ENCODE measurements at places on chromosomes 2 and 18.

DNA sequence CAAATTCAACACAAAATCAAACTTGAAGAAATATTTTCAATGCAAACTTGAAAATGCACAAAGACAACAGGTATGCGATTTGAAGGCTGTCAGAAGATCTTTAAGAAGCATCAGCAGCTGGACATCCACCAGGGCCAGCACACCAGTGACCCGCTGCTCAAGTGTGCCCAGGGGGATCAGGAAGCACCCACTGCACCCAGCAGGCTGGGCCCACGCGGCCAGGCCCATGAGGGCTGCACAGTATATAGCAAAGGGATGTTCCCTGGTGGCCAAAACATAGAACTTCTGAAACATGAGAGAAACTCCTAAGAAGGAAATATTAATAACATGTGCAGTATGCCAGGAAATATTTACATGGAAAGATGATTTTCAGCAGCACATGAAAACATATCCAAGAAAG, 25.0 kb downstream of the WDFY1 start:
- DNase-seq: no peak

DNA sequence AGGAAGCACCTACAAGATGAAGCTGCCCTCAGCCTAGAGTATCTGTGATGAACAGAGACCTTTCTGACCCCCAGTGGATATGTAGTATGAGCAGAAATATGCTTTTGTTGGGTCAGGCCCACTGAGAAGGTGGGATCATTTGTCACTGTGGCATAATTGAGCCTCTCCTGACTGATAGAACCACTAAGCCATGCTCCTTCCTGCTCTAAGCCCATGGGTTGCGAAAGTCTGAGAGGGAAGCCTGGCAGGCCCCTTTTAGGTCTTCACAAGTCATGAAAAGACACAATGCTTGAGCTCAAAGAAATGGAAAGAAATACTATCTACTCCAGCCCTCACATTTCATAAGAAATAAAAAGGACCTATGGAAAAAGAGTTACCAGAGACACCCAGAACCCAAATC, 127.7 kb downstream of the TNS1 start:
- no peak for DNase-seq

DNA sequence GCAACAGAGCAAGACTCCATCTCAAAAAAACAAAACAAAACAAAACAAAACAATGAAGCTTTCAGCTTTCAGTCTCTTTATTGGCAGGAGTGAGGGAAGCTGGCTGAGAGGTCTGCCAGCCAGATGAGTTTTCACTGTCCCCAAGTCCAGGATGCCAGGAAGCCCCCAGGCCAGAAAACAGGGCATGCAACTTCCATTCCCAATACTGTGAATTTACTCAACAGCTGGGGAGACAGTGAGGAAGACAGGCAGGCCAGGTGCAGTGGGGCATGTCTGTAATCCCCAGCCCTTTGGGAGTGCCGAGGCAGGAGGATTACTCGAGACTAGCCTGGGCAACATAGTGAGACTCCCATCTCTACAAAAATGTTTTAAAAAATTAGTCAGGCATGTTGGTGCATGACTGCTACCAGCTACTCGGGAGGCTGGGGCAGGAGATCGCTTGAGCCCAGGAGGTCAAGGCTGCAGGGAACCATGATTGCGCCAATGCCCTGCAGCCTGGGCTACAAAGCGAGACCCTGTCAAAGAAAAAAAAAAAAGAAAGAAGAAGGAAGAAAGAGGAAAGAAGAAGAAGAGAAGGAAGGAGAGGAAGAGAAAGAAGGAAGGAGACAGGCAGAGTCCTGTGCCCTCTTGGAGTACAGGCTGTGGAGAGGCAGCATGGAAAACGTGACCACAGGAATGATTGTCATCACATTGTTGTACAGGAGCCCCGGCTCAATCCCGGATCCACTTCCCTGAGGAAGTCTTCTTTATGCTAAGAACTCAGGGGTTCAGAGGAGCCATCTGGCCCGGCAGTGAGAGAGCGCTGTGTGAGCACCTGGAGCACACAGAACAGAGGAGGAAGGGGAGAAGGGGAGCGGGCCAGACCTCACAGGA, 29.2 kb upstream of the POMC start:
- DNase-seq: no peak

DNA sequence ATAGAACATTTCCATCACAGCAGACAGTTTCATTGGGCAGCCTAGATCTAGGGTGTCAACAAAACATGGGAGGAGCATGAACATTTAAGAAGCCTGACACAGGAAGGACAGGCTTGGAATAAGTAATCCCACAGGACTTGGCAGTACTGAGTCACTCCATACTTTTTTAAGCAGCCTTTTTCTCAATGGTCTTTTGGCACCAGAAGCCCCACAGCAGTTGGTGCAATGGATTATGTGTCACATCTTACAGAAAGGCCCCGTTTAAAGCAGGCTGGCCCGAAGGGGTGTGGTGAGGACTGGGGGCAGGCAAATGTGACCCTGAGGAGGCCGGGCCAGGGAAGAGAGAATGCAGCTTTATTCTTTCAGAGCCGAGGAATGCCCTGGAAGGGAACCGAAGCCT, 26.6 kb downstream of the SPTBN1 start:
- DNase-seq: peak; percentile 89

DNA sequence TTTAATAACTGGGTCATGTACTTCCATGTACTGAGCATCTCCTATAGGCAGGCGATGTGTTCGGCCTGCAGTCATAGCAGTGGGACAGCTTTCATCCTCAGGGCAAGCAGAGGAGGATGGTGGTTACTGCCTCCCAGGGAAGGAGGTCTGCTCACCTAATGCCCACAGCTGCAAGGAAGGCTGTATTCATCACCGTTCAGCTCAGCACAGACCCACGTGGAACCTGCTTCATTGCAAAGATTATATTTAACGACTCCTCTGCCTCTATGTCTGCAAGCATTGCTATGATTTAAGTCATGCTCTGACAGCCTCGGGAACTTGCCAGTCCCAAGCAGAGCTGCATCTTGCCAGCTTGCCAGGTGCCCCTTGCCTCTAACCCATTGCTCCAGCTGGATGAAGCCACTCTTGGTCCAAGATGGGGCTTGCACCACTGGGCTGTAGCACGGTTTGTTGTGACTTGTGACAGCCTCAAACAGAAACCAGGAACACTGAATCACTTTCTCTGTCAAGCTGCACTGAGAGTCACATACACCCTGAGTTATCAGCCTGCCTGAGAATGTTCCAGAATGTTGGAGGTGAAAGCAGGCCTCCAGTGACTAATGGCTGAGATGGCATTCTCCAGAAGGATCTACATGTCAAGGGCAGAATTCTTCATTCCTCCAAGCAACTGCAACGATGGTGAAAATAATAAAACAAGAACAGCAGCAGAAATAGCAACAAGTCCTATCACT, 651.1 kb upstream of the ID2 start:
- DNase-seq: no peak

DNA sequence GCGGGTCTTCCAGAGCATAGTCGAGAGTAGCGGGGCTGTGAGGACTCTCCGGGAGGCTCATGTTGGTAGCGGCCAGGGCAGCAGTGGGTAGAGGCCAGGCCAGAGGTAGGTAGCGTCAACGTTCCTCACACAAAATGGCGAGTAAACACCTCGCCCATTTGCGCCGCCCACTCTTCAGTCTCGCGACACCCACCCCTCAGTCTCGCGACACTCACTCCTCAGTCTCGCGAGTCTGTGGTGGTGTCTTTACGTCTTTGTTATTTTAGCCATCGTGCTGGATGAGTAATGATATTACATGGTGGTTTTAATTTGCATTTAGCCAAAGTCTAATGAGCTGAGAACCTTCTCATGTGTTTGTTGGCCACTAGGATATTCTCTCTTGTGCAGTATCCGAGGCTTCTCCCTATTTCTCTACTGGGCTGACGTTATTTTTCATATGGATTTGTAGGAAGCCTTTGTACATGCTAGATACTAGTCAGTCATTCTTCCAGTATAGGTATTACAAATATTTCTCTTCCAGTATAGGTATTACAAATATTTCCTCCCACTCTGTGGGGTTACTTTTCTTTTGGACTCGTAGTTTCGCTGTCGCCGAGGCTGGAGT, at the start of gene TSPYL6:
Gene TSPYL6 (minus strand): TSS at position 139 of the 604 bp plus-strand sequence. CDS start 78 bp downstream, at position 61.
- no peak for DNase-seq

GRCh38 chr2:98530114-98530513, 78.2 kb downstream of the COA5 start:
- DNase-seq: no peak

GRCh38 chr2:9552219-9553178, 3.1 kb downstream of the ADAM17 start:
- peak; percentile 53 for DNase-seq

- no peak for DNase-seq
Measured at GRCh38 chr2:18124116-18124835, 245.8 kb downstream of the KCNS3 start.

GRCh38 chr2:204306667-204307066, 238.6 kb upstream of the PARD3B start:
- DNase-seq: no peak

- DNase-seq: no peak
Measured at GRCh38 chr2:43348908-43349661, 122.7 kb upstream of the ZFP36L2 start.

- no peak for DNase-seq
Measured at GRCh38 chr2:64982311-64982857, 6.8 kb upstream of the SLC1A4 start.

GRCh38 chr2:189002079-189002478, 27.9 kb downstream of the COL3A1 start:
- DNase-seq: no peak

DNA sequence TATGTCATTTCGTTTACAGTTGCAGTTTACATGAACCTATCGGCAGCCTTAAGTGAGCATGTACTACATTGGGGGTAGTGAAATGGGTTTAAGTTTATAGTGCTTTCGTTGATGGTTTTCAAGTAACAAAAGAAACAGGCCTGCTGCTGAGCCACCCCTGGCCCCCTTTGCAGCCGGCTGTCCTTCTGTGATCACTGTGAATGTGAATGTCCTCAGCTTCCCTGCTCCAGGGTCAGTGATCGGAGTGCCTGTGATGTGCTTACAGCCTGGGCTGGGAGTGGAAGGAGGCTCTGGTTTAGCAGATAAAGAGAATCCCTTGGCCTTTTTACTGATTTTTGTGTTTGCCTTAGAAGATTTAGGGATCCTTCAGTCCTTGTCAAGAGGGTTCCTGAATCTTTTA, 154.2 kb downstream of the FAM210A start:
- no peak for DNase-seq

Measured in skeletal muscle cell (primary cell).